ENCODE measurements at places on chromosomes 6 and 20. TPM values are rescaled to one million over a fixed set of nuclear protein-coding genes. Genes with fewer than 3 reads are reported as not detected.

The HTR1E gene
- total RNA-seq = 0.63 TPM

The ZNF341 gene
- 4.1 TPM for total RNA-seq

The HMGA1 gene
- 34.4 TPM for total RNA-seq

The MYLK4 gene
- total RNA-seq = under 0.01 TPM

The KCNK5 gene
- total RNA-seq = not detected

The TP53TG5 gene
- total RNA-seq = 1.9 TPM

The PLA2G7 gene
- total RNA-seq = 1.9 TPM

The SNAP91 gene
- total RNA-seq = 135 TPM

The MTFR2 gene
- total RNA-seq = 0.94 TPM

The CD24 gene
- 943 TPM for total RNA-seq

The SNX5 gene
- total RNA-seq = 104 TPM

The ARHGAP18 gene
- total RNA-seq = 16.3 TPM

The BNIP5 gene
- total RNA-seq = not detected

The C6orf141 gene
- total RNA-seq = 1.3 TPM

The LRRN4 gene
- total RNA-seq = not detected

The COL9A3 gene
- total RNA-seq = 27.9 TPM

The KHDC1L gene
- not detected for total RNA-seq

The TUBB2B gene
- total RNA-seq = 3,227 TPM

The RIPPLY2 gene
- total RNA-seq = 11.3 TPM

The FLOT1 gene
- 66.0 TPM for total RNA-seq

The MCCD1 gene
- total RNA-seq = not detected

The NINL gene
- total RNA-seq = 46.6 TPM

The CNR1 gene
- total RNA-seq = 344 TPM

The PPP1R10 gene
- total RNA-seq = 55.7 TPM

The PTGIS gene
- 7.5 TPM for total RNA-seq

The CCN2 gene
- 5.6 TPM for total RNA-seq

The C6orf15 gene
- not detected for total RNA-seq

The IMPG1 gene
- total RNA-seq = not detected

The RNF8 gene
- total RNA-seq = 27.5 TPM

The GJA10 gene
- total RNA-seq = not detected

The NOX3 gene
- not detected for total RNA-seq

The GLP1R gene
- total RNA-seq = not detected

The CGA gene
- total RNA-seq = not detected

The ECT2L gene
- total RNA-seq = 0.31 TPM

The TMEM244 gene
- not detected for total RNA-seq

The PDYN gene
- 1.6 TPM for total RNA-seq

The HLA-DOB gene
- total RNA-seq = not detected

Data from parietal lobe (tissue), 2 donors.